Amniotic epithelial cell (primary cell): ENCODE measurements at places on chromosomes 3 and 15.

GRCh38 chr3:197041875-197042488, 12.4 kb upstream of the MELTF start:
- DNase-seq = no peak

- no peak for DNase-seq
These were observed 20.3 kb upstream of the CA12 start for GRCh38 chr15:63401714-63402497.

DNA sequence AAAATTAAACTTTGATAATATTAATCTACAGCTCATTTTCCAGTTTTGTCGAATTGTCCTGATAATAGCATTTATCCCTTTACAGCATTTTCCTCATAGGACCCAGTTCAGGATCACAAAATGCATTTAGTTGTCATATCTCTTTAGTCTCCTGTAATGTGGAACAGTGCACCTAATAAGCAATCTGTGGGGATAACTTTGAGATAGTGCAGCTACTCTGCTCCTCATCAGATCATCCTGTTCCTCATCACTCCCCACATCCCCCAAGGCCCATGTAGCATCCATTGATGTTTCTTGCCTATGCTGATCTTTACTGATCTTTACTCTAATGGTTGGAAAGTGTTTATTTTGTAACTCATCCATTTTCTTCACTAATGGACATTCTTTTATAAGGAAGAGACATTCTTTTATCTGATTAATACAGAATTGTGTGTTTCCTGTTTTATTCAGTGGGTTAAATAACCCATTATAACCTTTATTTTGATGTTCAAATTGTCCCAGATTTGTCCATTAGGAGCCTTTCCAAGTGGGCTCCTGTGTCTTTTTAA, 7.5 kb downstream of the RNF111 start:
- no peak for DNase-seq

DNA sequence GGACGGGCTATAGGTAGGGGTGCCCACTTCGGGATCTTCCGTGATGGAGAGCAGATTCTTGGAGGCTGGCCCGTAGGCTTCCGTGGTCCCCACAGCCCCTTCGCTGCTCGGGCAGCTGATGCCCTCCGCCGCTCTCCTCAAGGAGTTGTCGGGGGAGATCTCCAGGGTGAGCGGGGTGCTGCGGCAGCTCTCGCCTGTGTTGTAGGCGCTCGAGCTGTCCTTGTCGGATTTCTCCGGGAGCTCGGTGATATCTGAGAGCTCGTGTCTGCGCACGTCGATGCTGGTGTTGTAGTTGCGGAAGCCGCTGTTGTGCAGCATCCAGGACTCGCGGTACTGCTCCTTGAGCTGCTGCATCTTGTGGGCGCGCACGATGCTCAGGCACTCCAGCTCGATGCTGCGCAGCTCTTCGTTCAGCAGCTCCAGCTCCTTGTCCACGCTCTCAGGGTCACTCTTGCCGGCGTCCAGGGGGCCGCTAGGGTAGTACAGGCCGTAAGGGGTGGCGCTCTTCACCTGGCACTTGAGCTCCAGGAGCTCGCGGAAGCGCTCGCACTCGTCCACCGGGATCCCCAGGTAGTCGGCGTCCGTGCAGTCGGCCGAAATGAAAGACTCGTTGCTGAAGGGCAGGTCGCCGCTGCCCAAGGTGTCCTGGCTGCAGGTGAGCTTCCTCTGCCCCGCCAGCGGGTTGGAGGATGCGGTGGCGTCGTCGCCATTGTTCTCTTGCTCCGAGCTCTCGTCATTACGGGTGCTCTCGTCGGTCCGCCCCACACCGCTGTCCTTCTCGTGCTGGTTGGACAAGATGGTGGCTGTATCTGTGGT, 240.4 kb downstream of the PDZRN3 start:
- DNase-seq = no peak

GRCh38 chr15:52695154-52695553, 16.0 kb upstream of the ATOSA start:
- DNase-seq = no peak

- DNase-seq = no peak
These were observed 74.1 kb upstream of the CHRM5 start for GRCh38 chr15:33894193-33894592.

- DNase-seq = no peak
These were observed 788.2 kb upstream of the ALCAM start for GRCh38 chr3:104578558-104578957.

GRCh38 chr15:68676011-68676605, 97.3 kb downstream of the CORO2B start:
- DNase-seq = peak; percentile 21

DNA sequence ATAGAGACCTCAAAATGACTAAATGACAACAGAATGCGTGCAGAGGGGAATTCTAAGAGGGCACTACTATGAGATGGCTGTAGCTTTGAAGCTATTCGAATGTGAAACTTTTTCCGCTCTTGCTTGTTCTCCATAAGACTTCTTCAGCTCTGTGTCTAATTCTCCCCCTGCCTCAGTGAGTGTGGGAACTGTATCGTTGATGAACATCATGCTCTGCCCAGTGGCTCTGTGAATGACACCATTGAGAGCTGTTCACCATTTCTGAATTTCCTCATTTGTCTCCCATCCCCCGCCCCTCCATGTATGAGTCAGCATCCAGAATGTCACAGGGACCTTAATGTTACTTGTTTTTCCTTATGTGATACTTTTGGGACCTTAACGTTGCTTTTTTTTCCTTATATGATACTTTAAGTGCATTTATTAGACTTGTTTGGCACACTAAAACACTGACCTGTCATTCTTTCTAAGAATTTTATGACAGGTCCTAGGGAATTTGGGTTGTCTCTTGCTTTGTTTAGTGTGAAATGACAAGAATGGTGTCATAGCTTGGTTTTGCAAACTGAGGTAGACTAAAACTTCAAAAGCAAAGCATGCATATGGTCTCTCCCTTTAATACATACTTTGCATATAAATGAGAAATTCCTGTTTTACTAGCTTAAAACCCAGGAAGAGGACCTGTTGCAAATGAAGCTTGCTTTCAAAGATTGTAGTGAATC, 99.6 kb downstream of the FNDC3B start:
- DNase-seq = peak; percentile 48
